Activated CD8-positive, alpha-beta T cell treated with anti-CD3 and anti-CD28 coated beads, Interleukin-2, amount 10 ng/mL, durations not matched to agents 7 days and 5 days (primary cell): ENCODE measurements at places on chromosomes 6 and 20. TPM values are rescaled to one million over a fixed set of nuclear protein-coding genes. Genes with fewer than 3 reads are reported as not detected.

DNA sequence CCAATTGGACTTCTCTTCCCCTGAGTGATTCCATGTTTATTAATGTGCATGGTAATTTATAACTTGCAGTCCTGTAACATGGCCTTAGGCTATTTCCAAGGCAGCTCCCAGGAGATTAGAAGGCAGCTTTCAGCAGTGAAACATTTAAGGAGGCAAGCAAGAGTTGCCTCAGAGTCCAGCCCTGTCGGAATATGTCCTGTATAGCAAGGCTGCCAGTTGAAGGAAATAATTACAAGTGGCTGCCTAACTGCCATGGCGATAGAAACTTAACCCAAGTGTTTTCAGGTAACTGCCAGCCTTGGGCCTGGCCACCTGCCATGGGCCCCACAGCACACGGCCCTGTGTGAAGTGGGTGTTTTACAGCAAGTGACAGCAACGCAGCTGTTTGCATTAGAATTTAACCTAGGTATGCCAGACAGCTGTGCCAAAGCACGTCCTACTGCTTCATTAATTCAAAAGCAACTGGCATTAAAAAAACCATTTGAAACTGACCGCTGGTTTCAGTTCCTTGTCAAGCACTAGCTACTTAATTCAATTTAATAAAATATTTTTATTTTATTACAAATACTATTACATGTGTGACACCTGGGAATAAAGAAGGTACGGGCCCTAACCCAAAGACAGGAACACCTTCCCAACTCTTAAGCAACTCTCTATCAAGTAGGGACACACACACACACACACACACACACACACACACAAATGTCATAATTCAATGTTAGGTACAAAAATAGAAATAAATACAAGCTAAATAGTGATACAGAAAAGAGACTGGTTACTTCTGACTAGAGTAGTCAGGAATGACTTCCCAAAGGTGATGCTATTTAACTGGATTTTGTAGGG, 151.8 kb upstream of the HEY2 start:
- no peak for DNase-seq
- H3K4me3 ChIP-seq, result no peak overlapping the region
- no peaks in the 10 kb centered on the region for H3K27me3 ChIP-seq
- H3K36me3 ChIP-seq, result no peaks in the 10 kb centered on the region
- no peak overlapping the region for H3K27ac ChIP-seq

DNA sequence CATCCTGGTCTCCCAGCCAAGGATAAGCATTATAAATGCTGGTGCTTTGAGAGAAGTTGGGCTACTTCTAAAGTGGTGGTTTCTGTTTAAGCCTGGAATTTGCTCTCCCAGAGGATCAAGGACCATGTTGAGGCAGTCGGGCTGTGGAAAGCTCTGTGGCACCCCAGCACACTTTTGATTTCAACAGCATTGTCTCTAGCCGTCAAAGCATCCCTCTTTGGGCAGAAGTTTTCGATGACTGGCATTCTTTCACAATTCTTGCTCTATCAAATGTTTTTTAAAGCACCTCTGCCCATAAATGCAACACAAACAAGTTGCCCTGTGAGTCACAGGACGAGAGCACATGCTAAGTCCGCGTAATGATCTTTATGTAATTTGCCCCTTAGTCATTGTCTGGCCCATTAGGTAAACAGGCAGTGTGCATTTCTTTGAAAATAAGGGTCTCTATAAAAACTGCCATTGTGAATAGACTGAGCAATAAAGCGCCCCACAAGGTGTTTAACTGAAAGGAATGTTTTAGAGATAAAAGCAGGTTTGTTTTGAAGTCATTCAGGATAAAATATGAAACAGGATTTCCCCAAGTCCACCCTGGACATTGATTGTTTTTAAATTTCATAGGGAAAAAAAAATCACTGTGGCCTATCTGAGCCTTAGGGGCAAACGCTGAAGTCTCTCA, 44.7 kb upstream of the FOXQ1 start:
- no peak overlapping the region for H3K4me3 ChIP-seq
- peaks cover 4% of the 10 kb centered on the region for H3K27me3 ChIP-seq
- no peaks in the 10 kb centered on the region for H3K36me3 ChIP-seq
- no peak overlapping the region for H3K27ac ChIP-seq
- H3K4me1 ChIP-seq, result no peaks in the 10 kb centered on the region
- DNase-seq, result no peak

- no peak overlapping the region for H3K4me3 ChIP-seq
- no peak overlapping the region for H3K27ac ChIP-seq
- peaks cover 5% of the 10 kb centered on the region for H3K27me3 ChIP-seq
- no peaks in the 10 kb centered on the region for H3K4me1 ChIP-seq
Measured at GRCh38 chr6:160277546-160277945, 18.9 kb upstream of the SLC22A2 start.

- peaks cover 20% of the 10 kb centered on the region for H3K27me3 ChIP-seq
- DNase-seq, result no peak
- no peak overlapping the region for H3K4me3 ChIP-seq
- H3K4me1 ChIP-seq, result no peaks in the 10 kb centered on the region
Measured at GRCh38 chr6:105503641-105504040, 100.8 kb upstream of the PREP start.

GRCh38 chr20:46635514-46636136, 15.6 kb downstream of the SLC13A3 start:
- H3K27ac ChIP-seq, result no peak overlapping the region
- H3K27me3 ChIP-seq, result peaks cover 14% of the 10 kb centered on the region
- no peaks in the 10 kb centered on the region for H3K36me3 ChIP-seq
- no peak for DNase-seq
- no peak overlapping the region for H3K4me3 ChIP-seq

DNA sequence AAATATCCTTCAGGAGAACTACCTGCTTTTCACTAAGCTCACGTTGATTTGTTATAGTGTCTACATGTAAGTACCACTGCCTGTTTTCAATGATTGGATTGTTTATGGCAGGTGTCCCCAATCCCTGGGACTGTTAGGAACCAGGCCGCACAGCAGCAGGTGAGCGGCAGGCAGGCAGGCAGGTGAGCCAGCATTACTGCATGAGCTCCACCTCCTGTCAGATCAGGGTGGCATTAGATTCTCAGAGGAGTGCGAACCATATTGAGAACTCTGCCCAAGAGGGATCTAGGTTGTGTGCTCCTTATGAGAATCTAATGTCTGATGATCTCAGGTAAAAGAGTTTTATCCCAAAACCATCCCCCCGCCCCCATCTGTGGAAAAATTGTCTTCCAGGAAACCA, 303.3 kb downstream of the EYA4 start:
- H3K27me3 ChIP-seq, result no peaks in the 10 kb centered on the region
- H3K4me1 ChIP-seq, result no peaks in the 10 kb centered on the region
- H3K4me3 ChIP-seq, result no peak overlapping the region
- no peaks in the 10 kb centered on the region for H3K36me3 ChIP-seq
- DNase-seq, result no peak
- H3K27ac ChIP-seq, result no peak overlapping the region

MATN4 gene
- 0.39 TPM for total RNA-seq

EEF1A1 gene
- total RNA-seq, result 7,075 TPM

MEI4 gene
- total RNA-seq, result not detected

HLA-DMB gene
- total RNA-seq, result 14.4 TPM
